ENCODE measurements at places on chromosomes 6 and 20. TPM values are rescaled to one million over a fixed set of nuclear protein-coding genes. Genes with fewer than 3 reads are reported as not detected.

Gene BTBD3
- total RNA-seq: 62.8 TPM

Gene FAXC
- total RNA-seq: 4.9 TPM

Gene ASIP
- total RNA-seq: not detected

Gene ADGRF1
- 9.4 TPM for total RNA-seq

Gene L3MBTL1
- total RNA-seq: 13.4 TPM

Gene KCNQ5
- 6.5 TPM for total RNA-seq

Gene PLCB1
- 30.9 TPM for total RNA-seq

Gene SALL4
- 0.41 TPM for total RNA-seq

Gene PRSS35
- total RNA-seq: 12.4 TPM

Gene PLEKHG1
- 43.9 TPM for total RNA-seq

Gene VTA1
- 64.7 TPM for total RNA-seq

Gene ARMH2
- not detected for total RNA-seq
